ENCODE measurements at places on chromosomes 2 and 18. TPM values are rescaled to one million over a fixed set of nuclear protein-coding genes. Genes with fewer than 3 reads are reported as not detected.

Gene PRSS56
- not detected for total RNA-seq

Gene OXER1
- total RNA-seq, result not detected

Gene LMAN1
- total RNA-seq, result 133 TPM

Gene MEIS1
- total RNA-seq, result 8.1 TPM

Gene HOXD9
- 0.12 TPM for total RNA-seq

All from cardiac ventricle fibroblast (primary cell).